Vagina (tissue), 2 donors: ENCODE measurements at places on chromosomes 16 and 17. TPM values are rescaled to one million over a fixed set of nuclear protein-coding genes. Genes with fewer than 3 reads are reported as not detected.

DNA sequence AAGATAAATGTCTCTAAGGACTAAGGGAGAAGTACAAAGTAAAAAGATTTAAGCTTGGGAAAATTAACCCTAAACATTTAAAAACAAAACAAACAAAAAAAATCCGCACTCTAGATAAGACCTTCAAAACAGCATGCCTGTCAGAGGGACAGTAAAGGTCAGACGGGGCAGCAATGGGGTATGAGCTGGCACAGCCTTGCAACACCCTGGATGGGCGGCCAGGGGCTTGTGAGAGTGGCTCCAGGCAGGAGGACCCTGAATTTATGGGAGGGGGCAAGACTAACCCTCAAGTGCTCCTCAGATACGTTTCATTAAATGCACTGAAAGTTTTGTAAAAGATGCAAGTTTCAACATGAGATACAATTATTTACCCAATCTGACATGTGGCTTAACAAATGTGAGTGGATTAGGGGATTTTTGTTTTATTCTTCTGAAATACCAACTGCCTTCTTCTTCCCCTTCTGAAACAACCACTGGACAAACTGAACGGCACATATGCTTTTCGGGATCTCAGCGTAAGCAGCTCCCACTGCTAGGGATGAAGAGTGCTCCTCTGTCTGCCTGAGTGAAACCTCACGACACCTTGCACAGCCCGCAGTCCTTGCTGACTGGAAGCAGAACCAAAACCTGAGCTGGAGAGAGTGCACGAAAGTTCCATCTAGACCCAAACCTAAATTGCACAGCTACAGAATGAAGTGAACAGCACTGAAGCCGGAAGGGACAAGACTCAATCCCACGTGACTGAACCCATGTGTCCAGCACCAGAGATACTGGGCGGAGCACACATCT is 128.4 kb downstream of the ANKRD11 start:
- DNase-seq = no peak

DNA sequence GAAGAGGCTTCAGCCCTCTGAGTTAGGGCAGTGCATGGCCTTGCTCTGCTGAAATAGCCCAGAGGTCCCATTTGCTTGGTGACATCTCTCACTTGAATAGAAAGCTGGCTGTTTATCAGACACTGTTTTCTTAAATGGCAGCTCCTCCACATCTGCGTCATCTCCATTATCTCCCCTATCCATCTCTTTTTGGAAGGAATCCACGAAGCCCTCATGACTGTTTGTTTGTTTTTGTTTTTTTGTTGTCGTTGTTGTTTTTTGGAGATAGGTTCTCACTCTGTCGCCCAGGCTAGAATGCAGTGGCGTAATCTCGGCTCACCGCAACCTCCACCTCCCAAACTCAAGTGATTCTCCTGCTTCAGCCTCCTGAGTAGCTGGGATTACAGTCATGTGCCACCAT is 16.6 kb downstream of the NAA60 start:
- no peak for DNase-seq

DNA sequence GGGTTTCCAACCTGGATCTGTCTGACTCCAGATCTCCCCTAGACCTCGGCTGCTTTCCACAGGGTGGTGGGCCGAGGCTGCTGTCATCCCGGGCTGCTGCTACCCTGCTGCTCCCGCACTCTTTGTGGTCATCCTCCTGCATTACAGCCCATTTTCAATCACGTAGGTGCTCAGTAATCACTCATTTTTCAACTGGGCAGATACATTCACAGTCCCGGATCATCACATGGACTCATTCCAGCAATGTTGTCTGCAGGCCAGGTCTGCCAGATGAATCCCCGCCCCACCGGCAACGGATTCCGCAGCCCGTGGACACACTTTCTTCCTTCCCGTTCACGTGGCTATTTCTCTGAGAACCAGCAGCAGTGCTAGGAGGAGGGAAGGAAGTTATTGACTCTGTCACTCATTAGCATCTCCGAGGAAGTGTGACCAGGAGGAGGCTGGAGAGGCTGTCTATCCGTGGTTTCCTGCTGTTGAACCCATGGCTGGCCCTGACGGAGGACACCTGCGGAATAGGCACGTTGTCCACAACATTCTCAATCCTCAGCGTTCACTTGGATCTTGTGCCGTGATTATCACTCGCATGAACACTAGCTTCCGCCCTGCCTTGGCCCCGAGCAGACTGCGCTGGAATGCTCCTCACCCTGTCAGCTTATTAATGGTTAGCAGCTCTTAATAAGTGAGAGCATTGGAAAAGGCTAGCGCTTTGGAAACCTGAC is 14.7 kb upstream of the ZCCHC14 start:
- DNase-seq = no peak

GRCh38 chr16:61792194-61792909 is 243.9 kb downstream of the CDH8 start:
- DNase-seq = no peak

The SLFN13 gene
- 6.9 TPM for total RNA-seq

GRCh38 chr16:77745972-77746371 is 23.7 kb downstream of the NUDT7 start:
- no peak for DNase-seq

The CCL3 gene
- 2.9 TPM for total RNA-seq

The SLC5A2 gene
- total RNA-seq = not detected

The MYH13 gene
- not detected for total RNA-seq

- no peak for DNase-seq
These were observed 1.3 kb downstream of the HIGD1B start for GRCh38 chr17:44848961-44849489.

DNA sequence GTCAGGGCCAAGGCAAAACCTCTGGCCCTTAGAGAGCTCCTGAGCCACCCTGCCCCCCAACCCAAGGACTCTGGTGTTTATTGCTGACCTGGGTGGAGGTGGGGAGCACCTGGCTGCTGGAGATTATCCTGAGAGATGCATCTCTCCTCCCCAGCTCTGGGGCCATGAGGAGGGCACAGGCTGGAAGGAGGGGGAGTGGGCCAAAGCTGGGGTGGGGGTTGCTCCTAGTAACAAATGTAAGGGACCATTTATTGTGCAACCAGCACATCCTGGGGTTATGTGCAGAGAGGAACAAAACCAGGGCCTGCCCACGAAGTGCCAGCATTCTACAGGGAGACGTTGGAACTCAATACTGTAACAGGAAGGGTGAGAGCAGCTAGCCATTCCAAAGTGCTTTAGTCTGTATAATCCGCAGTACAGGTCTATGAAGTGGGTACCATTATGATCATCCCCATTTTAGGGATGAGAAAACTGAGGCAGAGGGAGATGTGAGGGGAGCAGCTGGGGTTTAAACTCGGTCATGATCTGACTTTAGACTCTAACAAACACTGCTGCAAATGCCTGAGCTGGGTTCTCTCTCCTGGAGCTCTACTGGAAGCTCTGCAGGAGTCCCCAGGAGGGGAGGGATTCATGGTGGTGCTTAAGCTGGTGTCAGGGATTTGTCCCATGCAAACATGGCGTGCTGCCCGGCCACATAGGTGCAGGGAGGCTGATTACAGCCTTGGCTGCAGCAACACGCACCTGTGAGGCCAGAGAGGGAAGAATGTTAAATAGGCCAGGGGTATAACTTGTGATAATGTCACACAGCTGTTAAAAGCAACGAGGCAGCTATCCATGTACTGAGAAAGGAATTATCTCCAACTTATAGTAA is 1.4 kb upstream of the RHBDF2 start:
- no peak for DNase-seq

DNA sequence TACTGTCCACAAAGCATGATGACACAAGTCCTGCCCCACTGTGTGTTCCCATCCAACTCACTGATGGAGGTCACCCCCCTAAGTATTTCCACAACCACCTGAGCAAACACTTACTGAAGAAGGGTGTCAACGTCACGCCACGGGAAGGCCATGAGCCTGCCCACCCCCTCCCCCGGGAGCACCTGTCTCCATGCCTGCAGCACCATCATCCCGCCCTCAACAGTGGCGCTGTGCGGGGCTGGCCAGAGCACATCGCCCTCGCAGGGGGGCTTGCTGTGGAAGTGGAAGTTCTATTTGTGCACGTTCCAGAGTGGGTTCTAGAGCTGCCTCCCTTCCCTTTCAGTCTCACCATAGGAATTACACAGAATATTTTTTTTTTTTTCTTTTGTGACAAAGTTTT is 4.3 kb upstream of the MBTPS1 start:
- no peak for DNase-seq

DNA sequence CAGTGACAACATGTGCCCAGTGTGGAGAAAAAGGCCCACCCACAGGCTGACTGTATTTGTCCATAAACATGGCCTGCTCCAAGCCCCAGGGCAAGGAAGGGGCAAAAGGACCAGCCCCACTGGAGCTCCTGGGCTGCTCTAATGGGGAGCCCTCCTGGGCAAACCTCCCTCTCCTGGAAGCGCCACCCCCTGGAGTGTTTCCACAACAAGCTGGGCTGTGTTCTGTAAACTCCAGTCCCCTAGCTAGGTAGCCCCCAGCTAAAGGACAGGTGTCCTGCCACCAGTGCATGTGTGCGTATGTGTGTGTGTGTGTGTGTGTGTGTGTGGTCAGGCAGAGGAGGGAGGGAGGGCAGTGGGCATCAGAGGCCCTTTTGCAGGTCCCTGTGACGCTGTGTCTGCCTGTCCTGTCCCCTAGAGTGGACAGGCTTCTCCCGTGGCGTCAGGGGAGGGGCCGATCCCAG is 11.3 kb upstream of the STAC2 start:
- no peak for DNase-seq

DNA sequence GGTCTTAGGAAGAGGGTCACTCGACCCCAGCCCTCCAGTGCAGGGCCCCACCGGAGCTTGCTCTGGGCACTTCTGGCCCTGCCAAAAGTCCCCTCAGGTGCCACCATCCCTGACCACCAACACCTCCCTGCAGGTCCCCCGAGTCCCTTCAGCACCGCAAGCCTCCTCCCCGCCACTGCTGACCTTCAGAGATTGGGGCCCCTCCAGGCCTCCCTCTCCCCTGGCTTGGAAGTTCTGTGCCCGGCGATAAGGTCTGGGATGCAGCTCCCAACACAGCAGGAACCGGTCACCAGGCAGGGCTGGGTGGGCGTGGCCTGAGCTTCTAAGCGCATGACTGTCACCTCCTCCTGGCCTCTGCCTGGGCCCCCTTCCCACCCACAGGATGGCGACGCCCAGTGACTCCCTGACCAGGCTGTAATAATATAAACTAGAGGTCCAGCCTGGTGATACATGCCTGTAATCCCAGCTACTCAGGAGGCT is 11.2 kb downstream of the PIEZO1 start:
- no peak for DNase-seq

The ABHD15 gene
- 13.3 TPM for total RNA-seq

The LUC7L3 gene
- 108 TPM for total RNA-seq

- no peak for DNase-seq
These were observed 60.4 kb downstream of the DYNLRB2 start for GRCh38 chr16:80601182-80601581.

The TBC1D3G gene
- total RNA-seq = not detected

The KDM6B gene
- 12.5 TPM for total RNA-seq

DNA sequence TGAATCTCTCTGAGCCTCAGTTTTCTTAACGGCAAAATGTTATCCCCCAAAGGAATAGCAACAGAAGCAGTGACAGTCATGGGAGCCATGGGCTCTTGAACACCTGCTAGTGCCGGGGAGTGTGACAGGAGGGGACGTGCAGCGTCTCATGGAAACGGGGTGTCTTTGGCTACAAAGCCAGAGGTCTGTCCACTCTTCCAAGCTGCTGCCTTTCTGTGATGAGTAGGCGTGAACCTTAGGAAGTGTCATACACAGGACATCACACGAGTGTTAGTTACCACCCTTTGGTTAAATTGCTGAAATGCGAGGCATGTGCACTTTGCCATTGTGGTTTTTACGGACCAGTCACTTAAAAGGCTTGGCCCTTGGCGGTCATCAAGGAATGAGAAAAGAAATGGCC is 93.4 kb downstream of the IRF8 start:
- no peak for DNase-seq

DNA sequence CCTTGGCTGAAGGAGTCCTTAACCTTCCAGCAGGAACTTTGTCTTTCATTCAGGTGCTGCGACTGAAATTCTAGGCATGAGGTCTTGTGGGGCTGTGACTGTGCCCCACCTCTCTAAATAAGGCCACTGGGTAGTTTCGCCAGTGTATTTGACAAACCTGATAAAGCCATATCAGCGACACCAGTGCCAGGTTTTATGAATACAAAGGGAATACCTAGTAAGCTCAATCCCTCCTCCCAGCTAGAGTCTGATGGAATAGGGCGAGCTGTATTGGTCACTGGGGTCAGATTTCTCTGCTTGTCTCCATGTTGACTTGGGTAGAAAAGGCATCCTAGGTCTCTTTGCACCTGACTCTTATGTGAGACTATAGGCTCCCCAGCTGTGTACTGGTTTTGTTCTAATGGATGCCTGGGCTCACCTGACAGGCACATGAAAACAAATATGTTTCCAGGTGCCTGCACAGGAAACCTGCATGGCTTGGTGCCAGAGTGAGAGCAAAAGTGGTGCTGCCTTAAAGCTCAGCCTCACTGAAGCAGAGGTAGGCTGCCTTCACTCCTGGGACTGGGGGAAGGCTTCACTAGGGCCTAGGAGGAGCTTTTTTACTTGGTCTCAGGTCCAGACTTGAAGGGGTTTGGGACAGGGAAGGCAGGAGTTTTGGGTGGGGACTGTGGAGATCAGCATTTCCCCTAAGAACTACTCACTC is 8.3 kb downstream of the SLC7A6 start:
- no peak for DNase-seq

The MEIOC gene
- not detected for total RNA-seq

- DNase-seq = no peak
These were observed 54.0 kb downstream of the SLC6A2 start for GRCh38 chr16:55709801-55710200.

DNA sequence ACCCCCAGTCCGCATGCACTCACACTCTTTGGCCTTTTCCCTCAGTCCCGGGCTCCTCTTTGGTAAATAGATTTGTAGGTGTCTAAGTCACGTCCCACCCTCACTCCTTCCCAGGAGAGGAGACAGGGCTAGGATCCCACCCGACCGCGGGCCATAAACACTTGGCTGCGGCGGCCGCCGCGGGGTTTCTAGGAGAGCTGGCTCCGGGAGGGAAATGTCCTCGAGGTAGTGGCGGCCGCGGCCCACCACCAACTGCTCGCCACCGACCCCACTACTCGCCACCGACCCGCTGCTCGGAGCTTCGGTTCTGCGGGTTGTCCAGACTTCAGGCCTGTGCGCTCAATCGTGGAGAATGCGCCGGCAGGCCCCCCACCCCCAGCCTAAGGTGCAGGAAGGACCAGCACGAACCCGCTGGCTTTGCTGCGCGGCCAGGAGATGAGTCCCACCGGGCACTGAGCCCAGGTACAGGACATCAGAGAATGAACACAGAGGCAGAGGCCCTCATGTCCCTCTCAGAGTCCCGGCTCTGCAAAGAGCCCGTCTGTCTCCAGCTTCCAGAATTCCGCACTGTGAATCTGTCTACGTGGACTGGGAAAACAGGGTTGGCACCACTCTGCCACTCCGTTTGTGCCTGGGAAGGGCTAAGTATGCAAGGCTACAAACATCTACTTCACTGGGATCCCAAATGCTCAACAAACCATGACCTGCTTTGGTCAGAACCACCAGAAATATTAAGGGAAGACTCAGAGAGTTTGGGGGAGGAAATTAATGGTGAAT is 2.5 kb downstream of the PRAC2 start:
- no peak for DNase-seq

The MSI2 gene
- total RNA-seq = 27.3 TPM

- no peak for DNase-seq
These were observed 88.1 kb downstream of the GOSR1 start for GRCh38 chr17:30565073-30565935.

- DNase-seq = no peak
These were observed 44.0 kb upstream of the AKTIP start for GRCh38 chr16:53546988-53547391.

- no peak for DNase-seq
These were observed 14.6 kb downstream of the CALB2 start for GRCh38 chr16:71373073-71373472.

- DNase-seq = no peak
These were observed 3.7 kb downstream of the TEPSIN start for GRCh38 chr17:81234940-81235821.

The KRT15 gene
- 931 TPM for total RNA-seq

GRCh38 chr16:81687131-81687456 is 92.0 kb upstream of the PLCG2 start:
- DNase-seq = no peak
